ENCODE measurements at places on chromosomes 7 and 10.

- DNase-seq = no peak
Measured at GRCh38 chr10:62690703-62691102, 113.8 kb upstream of the ADO start.

- no peak for DNase-seq
Measured at GRCh38 chr7:120539321-120539720, 266.3 kb downstream of the KCND2 start.

GRCh38 chr10:89531359-89531758 lies 4.0 kb downstream of the SLC16A12 start:
- no peak for DNase-seq

GRCh38 chr7:130896898-130897514 lies 163.0 kb upstream of the KLF14 start:
- no peak for DNase-seq

DNA sequence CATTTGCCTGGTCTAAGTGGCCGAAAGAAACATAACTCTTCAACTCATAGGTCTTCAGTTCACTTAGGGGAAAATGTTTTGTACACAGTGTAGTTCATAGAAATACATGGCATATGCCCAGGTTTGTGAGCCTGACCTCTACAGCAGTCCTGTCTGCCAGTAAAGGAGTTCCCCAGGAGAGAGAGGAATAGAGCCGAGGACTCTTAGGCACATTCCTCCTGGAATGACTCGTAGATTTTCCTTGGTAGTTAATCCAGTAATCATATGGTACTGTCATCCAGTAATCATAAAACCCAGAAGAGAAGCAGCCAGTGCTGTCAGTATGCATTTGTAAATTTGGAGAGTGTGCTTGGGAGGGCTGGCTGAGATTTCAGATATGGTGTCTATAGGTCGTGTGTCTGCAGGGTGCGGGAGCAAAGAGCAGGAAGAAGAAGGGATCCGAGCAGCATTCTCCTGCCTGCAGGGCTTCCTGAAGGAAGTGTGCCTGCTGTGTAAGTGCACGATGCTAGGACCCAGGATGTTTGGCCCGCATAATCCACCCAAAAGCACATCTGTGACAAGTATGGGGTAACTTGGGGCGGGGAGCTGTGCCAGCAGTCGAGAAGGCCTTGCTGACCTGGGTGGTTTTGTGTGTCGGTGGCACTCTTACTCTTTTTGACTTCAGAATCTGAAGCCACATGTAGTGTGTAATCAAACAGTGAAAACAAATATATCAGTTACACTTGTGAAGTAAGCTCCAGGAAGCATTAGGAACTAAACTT lies 13.9 kb downstream of the EIF4H start:
- DNase-seq = no peak

- DNase-seq = no peak
Measured at GRCh38 chr7:17939211-17939605, 1.1 kb downstream of the SNX13 start.

GRCh38 chr7:49631071-49631815 lies 142.2 kb upstream of the VWC2 start:
- no peak for DNase-seq

DNA sequence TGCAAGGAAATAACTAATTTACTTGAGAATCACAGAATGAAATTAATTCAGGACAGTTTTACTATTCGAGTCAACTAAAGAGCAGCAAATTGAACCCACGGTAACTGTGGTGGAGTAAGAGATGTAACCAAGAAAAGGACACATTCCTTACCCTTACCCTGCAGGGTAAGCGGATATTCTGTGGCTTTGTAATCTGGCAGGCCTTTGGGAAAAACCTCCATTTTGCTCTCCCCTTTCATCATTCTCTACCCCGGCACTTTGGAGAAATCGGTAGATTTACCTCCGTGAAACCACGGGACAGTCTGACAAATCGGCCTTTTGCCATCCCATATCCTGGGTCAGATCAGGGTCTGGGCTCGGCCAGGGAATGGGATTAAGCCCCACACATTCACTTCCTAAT lies 18.4 kb downstream of the RCC1L start:
- DNase-seq = no peak

Measured in epithelial cell of proximal tubule (primary cell).